NCI-H774 (cell line): ENCODE measurements at places on chromosomes 2 and 18.

GRCh38 chr2:226828191-226828590, 7.7 kb upstream of the RHBDD1 start:
- DNase-seq = no peak

DNA sequence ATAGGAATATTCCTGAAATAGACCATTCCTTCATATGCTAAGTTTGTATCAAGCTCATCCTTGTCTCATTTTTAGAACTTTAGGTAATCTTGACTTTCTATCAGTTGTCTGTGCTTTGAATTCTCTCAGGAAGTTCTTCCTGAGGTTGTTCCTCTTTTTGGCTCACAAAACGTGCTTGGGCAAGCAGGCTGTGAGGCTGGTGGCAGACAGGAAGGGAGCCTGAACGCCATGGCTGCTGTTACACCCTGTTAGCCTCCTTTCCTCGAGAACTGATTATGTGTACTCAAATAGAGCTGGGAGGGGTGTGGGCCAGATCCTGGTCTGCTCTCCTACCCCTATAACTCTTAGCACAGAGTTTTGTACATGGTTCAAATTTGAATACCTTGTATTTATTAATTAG, 136.4 kb upstream of the CELF4 start:
- DNase-seq = no peak

DNA sequence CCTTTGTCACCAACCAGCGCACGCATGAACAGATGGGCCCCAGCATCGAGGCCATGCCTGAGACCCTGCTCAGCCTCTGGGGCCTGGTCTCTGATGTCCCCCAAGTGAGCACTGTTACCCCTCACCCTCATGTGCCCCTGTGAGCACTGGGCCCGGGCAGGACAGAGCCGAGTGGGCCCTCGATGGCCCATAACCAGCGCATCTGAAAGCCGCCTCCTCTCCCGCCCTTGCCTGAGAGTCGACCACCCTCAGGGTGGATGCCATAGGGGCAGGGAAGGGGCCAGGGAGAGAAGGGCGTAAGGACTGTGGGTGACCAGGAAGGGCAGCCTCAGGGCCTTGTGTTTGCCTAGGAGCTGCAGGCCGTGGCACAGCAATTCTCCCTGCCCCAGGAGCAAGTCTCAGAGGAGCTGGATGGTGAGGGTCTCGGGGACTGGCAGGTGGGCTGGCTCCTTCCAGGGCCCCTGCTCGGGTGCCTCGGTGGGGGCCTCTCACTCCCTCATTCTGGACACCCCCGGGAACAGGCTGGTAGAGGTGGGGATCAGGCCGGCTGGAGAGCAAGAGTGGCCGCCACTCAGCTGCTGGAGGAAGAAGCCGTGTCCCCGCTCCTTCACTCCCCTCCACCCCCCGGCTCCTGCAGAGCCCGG, 2.1 kb downstream of the PROM2 start:
- no peak for DNase-seq

- DNase-seq = no peak
Measured at GRCh38 chr2:118842661-118843482, 4.6 kb downstream of the EN1 start.

GRCh38 chr2:32009516-32010256, 1.1 kb downstream of the MEMO1 start:
- no peak for DNase-seq

- no peak for DNase-seq
Measured at GRCh38 chr18:23982155-23983079, 32.1 kb upstream of the TTC39C start.

- peak; percentile 68 for DNase-seq
Measured at GRCh38 chr18:26656944-26657536, 108.7 kb upstream of the KCTD1 start.

DNA sequence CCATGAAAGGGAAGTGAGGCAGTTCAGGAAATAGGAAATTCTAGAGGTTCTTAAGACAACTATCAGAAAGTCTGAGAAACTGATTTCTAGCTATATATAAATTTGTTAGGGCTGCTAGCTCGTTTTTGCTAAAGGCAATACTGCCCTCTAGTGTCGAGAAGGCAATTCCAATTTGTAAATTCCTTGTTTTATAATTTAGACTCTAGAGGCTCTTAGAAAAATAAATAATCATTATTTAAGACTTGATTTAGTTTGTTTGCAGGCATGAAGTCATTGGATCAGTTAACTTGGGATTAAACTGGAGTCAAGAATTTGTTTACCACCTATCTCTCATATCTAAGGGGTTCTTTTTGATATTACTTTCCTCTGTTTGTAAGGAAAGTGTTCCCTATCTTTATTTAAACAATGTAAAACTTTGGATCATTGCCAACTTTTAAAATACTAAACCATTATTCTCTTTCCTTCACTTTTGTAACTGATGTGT, 66.2 kb downstream of the ACVR2A start:
- DNase-seq = peak; percentile 34

DNA sequence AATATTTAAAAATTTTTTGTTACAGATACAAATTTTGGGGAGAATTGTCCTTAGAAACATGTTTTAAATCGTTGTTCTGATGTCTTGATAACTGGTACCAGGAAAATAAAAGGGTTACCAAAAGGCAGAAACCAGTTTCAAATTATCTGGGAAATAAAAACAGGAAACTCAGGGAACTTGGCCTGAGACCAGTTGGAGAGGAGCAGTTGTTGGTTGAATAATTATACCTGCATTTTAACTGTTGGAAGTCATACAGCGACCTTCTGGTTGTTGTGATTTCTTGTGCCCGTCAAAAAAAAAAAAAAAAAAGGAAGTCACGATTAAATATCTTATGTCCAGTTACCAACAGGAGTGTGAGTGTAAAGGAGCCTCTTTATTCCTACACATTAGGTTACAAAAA, 51.8 kb downstream of the CRIM1 start:
- DNase-seq = no peak

DNA sequence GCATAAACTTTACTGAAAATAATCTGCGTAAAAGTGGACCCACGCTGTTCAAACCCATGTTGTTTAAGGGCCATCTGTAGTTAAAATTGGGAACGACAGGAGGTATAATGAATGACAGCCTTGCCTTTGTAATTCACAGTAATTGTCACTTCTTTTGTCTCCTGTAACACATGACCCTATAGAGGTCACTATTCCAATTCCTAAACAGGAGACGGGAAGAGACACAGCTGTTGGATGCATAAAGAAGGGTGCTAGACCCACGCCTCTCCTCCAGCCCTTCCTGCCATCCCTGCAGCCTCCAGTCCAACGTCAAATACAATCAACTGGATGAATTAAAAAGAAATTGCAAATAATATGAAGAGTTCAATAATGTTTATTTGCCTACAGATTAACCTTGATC, 63.1 kb upstream of the NFATC1 start:
- DNase-seq = no peak

DNA sequence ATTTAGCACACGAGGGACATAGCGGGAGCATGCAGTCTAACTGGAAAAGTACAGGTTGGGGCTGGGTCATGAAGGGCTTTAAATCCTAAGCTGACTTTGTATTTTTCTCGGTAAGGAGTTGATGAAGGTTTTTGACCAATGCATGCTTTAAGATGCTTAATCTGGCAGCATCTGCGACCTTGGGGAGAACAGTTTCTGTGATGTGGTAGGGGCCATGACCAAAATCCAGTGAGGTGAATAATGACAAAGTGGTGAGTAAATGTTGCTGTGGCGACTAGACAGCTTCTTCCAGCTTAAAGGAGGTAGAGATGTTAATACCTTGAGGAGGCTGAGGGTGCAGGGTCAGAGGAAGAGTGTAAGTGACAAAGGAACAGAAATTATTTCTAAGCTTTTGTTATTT, 174.6 kb upstream of the ALPP start:
- DNase-seq = no peak

DNA sequence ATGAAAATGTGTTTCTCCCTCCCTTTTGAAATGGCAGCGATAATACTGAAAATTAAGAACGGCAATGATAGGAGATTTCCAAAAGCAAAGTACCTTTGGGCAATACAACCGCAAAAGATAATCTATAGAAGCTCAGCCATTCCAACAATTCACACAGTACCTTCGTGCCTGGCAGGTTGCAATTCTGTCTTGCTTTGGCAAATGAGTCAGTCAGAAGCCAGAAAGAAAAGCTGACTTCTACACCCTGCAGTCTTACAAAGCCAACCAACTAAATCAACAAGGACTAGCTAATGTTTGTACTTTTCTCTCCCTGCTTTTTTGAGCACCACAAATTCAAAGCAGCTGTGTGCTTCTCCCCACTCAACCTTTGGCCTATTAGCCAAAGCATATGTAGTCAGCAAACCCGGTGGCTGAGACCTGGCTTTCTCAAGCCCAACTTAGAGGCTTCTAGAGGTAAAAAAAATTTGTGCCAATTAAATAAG, 25.7 kb upstream of the ID2 start:
- peak; percentile 46 for DNase-seq

- DNase-seq = no peak
Measured at GRCh38 chr2:74953796-74954499, 4.5 kb upstream of the POLE4 start.

DNA sequence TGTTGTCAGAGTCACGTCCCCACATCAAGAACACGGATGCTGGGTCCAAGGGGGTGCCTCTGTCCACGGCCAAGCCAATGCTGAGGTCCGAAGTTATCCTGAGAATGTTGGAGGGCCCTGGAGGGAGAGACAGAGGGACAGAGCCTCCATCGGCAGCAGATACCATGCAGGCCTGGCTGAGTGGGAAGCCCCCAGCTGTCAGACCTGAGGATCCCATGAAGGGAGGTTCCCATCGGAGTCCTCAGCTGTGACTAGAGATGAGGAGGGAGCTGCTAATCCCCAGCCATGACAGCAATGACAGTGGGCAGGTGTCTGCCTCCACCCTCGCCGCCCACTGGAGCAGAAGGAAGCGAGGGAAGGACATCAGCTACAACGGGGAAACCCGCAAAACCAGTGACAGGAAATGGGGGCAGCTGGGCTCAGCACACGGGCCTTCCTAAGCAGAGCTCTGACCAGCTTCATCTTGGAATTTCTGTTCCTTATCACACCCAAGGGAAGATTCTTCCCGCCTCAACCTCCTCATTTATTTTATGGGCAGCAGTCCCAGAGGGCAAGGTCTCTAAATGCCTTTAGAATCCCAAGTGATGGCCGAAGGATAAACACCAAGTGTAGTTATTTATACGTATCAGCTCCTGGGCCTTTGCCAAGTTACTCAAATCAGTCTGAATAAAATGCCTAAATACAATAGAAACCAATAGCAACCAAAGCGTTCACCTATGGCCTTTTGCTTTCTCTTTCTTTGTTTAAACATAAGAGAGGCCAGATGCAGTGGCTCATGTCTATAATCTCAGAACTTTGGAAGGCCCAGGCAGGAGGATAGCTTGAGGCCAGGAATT, 32.2 kb downstream of the FAM178B start:
- peak; percentile 62 for DNase-seq

GRCh38 chr2:232486558-232487384, 863 bp downstream of the ECEL1 start:
- no peak for DNase-seq

- no peak for DNase-seq
Measured at GRCh38 chr2:54572262-54572635, 116.1 kb downstream of the SPTBN1 start.
